Stimulated activated CD8-positive, alpha-beta memory T cell treated with anti-CD3 and anti-CD28 coated beads, Interleukin-4, amount 100 ng/mL, for 48 hours (primary cell): ENCODE measurements at places on chromosomes 3 and 15.

GRCh38 chr3:185059766-185060165 lies 93.1 kb downstream of the C3orf70 start:
- no peak for DNase-seq

DNA sequence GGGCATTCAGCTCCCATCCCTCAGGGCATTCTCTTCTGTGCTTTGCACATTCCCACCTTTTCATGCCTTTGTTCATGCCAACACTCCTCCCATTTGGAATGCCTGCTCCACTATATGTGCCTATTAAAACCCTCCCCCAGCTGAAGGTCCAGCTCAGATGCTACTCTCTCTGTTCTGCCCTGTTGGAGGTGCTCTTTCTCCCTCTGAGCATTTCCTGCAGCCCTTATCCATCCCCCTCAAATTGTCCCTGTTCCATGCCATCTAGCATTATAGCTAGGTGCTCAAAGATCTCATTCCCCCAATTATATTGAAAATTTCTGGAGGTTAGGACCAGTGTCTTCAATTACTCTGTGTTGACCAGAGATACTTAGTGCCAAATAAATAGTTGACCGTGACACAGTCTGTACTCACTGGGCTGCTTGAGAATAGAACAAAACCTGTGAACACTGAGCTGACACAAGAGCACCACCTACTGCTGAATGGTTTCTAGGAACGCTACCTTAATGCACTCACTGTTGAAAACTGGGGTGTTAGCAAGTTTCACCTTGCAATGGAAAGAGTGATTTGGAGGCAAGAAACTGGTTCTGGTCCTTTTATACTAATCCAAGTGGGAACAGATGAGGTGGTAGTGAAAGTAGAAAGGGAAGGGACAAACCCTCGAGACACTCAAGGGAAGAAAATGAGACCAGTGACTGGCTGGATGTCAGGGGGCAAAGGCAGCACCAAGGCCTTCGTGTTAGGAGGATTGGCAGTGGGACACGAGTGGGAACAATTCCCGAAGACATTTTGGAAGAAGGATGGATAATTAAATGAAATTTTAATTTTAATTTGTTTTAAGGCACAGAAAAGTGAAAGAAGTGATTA lies 289.8 kb upstream of the ROPN1 start:
- DNase-seq: no peak

GRCh38 chr3:144521131-144521530 lies 549.5 kb downstream of the DIPK2A start:
- no peak for DNase-seq

- peak; percentile 62 for DNase-seq
These were observed 44.5 kb downstream of the ZDHHC19 start for GRCh38 chr3:196166741-196167140.

DNA sequence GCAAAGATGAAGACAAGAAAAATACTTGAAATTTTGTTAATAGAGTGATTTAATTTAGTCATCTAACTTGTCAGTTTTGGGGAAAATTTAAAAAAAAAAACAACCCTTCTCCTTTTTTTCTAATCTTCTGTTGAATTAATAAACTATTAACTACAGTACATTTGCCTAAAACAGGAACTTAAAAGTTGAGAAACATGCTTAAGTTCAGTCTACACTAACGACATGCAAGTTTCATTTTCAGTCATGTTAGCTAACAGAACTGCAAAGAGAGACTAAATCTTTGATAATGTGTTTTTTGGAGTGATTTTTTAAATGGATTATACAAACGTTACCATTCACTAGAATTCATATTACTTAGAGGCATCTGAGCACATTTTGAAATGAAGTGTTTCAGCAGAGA lies 71.9 kb upstream of the MBNL1 start:
- DNase-seq: no peak

DNA sequence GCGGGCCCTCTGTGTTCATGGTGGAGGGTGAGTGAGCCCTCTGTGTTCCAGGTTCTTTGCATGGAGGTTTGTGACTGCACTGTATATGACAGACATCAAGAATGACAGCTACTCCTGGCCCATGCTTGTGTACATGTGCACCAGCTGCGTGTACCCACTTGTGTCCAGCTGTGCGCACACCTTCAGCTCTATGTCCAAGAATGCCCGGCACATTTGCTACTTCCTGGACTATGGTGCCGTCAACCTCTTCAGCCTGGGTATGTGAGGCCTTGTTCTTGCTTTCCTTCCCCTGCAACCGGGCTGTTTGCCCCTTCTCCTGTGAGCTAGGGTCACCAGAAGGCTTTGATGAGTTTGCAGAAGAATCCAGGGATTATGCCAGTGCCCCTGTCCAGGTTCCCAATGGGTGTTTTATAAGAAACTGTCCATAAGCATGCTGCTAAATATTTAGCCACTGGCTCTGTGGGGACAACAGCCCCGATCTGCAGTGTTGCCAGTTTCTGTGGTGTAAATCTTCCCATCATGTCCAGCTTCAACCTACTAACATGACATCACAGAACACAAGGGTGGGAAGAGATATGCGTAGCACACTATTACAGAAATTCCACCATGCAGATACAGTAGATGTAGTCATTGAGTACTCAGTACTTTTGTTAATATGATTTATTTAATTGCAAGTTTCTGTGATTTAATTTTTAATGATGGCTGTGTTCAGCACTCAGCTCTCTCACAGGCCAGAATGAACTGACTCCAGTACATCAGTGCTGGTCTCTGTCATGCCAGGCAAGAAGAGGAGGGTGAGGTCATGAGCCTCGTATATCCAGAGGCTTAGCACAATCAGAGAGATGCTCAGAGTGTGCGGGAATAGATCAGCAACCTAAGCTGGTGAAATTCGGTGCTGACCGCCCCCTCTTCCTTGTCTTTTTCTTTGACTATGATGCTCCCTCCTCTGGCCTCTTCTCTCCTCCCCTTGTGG lies 29.2 kb upstream of the KIF23 start:
- DNase-seq: peak; percentile 8

DNA sequence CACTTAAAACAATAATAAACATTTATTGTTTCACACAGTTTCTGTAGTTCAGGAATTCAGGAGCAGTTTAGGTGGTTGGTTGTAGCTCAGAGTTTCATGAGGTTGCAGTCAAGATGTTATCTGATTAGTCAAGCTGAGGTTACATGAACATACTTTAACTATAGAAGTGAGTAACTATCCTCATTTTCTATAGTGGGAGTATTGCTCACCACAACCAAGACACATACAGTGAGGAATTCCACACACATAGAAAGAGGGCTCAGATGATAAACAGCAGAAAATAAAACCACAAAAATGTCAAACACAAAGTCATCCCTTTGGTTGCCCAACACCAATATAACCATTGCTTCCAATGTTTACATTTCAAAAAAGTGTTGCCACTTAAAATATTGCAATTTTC lies 13.6 kb downstream of the SCN11A start:
- no peak for DNase-seq

DNA sequence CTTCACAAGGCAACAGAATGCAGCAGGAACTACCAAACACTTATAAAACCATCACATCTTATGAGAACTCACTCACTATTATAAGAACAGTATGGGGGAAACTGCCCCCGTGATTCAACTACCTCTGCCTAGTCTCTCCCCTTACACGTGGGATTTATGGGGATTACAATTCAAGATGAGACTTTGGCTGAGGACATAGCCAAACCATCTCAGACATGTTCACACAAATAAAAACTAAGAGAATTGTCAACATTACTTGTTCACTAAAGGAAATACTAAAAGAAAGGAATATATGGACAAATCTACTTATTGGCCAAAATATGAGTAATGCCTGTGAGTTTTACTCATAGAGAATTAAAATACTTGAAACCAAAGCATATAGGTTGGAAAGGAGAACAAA lies 505.1 kb downstream of the IGSF11 start:
- no peak for DNase-seq

DNA sequence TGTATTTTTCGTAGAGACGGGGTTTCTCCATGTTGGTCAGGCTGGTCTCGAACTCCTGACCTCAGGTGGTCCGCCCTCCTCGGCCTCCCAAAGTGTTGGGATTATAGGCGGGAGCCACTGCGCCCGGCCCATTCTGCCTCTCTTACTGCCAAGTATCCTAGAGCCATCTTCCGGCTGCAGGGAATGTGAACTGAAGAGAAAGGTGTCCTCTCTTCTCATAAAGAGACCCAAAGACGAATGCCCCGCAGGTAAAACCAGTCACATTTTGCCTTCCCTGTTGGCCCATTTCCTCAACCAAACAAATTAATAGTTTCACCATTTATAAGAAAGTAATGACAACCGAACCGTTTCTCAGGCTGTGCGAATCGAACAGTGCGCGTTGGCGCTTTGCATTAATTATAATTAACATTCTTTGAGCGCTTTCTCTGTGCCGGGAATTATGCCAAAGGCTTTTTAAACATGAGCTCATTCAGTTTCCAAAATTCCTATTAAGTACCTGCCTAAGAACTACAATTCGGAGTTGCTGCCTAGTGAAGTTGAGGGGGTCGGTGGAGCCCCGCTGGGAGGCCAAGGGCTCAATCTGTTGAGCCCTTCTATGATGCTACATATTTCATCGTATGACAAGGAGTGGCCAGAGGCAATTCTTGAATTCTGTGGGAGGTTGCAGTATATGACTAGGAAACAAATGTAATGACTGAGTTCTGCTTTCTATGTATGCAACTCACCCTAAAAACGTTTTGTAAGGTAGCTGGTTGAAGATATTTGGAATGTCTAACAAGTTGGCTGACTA lies 819 bp upstream of the RPL24 start:
- DNase-seq: no peak

- DNase-seq: no peak
These were observed 19.6 kb downstream of the PLXNA1 start for GRCh38 chr3:127002195-127003174.

DNA sequence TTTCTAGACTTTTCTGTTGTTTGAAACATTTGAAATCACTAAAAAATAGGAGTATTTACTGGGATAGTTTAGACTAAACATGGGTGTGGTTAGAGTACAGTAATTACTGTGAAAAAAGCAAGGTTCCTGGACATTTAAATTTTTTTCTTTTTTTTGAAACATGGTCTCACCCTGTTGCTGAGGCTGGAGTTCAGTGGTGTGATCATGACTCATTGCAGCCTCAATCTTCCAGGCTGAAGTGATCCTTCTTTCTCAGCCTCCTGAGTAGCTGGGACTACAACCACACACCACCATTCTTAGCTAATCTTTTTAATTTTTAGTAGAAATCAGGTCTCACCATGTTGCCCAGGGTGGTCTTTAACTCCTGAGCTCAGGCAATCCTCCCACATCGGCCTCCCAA lies 20.4 kb upstream of the CELF6 start:
- no peak for DNase-seq

- no peak for DNase-seq
These were observed 186.9 kb downstream of the FAM43A start for GRCh38 chr3:194872669-194872977.

DNA sequence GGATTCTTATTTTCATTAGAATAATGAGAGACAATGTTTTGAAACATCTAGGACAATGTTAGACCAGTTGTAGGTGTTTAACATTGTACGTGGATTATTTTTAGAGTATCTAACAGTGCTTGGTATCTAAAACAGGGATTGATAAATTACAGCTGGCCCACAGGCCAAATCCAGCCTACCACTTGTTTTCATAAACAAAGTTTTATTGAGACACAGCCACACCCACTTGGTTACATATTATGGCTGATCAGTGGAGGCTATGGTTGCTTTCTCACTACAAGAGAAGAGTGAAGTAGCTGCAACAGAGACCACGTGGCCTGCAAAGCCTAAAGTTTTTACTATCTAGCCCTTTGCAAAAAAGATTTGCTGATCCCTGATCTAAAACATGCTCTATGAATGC lies 223.1 kb upstream of the CTNNB1 start:
- DNase-seq: no peak

DNA sequence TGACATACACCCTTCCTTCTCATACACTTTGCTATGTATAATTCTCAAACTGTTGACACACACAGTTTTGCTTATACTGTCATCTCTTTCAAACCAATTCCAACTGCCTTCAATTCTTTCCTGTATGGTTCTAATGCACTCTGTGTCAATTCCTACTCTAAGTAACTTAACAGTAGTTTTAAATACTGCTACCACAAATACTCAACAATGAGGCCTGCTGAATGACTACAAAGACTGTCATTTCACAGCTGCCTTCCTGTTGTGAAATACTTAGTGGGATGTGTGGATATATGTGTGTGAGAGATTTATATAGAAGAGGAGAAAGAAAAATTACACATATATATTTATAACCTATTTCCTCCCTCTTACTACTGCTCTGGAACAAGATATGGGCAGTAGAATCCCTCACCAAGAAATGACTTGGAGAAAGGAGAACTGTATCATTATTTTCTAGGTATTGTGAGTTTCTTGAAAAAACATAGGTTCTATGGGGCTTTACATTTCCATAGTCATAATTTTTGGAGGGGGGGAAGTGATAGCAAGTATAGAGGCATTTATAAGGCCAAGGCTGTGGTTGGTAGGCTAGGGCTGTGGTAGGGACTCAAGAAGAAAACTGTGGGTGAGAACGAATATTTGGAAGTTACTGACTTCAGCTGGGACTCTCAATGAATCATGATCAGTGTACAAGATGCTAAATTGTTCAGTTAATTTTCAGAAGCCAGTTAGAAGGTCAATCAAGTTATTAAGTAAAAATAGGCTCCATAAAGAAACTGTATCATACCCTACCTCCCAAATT lies 88.7 kb downstream of the ANKRD28 start:
- no peak for DNase-seq

DNA sequence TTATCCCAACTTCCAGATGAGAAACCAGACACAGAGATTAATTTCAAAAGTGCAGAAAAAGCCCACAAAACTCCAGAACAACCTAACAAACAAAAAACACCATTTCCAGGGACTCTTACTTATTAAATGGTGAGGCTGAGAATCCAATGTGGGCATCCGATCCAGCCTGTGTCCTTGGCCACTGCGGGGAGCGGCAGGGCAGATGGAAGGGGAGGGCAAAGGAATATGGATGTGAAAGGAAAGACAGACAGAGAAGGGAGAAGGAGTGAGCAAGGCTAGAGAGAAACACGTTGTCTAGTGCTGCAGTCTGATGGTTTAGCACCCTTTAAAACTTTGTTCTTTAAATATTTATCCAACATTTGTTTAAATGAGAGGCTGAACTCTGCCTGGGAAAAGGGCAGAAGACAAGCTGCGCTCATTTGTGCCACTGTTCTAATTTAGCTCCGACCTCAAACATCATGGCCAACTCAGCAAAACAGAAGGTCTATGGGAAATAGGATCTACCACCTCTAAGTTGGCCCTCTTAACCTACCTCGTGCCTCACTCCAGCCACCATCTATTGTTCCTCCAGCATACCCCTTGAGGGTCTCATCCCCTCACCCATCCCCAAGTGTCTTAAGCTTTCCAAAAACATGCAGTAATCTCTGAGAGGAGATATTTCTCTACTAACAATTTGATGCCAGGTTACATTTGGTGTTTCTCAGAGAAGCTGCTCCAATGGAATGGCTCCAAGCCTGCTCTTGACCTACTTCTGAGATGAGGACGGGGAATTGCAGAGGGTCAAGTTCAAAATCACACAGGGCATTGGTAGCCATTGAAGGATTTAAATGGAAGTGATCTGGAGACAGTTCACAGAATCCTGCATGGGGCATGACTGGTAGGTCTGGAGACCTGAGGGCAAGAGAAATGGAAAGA lies 77.4 kb downstream of the CD47 start:
- DNase-seq: no peak
